Stimulated activated CD8-positive, alpha-beta memory T cell treated with anti-CD3 and anti-CD28 coated beads, Interleukin-2, amount 100 ng/mL, for 1 hour (primary cell): ENCODE measurements at places on chromosomes 6 and 20.

GRCh38 chr6:17202526-17202925 lies 78.6 kb upstream of the RBM24 start:
- DNase-seq, result no peak

GRCh38 chr6:102485480-102485879 lies 1092.0 kb downstream of the GRIK2 start:
- DNase-seq, result no peak

DNA sequence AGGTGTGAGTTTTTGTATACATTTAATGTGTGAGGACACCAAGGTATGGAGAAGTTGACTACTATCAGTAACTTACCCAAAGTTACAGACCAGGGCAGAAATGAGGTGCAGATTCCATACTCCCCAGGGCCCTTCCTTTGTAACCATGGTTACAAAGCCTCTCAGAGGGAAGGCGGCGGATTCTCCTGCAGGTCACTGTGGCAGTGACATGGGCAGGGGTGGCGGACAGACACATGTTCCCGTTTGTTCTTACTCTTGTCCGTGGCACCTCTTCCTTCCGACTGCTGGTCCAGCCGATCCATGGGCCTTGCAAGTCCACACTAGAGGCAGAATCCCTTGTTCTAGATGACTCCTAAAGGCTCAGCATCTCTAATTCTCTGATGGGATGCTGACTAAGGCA lies 43.0 kb downstream of the PDYN start:
- DNase-seq, result no peak

DNA sequence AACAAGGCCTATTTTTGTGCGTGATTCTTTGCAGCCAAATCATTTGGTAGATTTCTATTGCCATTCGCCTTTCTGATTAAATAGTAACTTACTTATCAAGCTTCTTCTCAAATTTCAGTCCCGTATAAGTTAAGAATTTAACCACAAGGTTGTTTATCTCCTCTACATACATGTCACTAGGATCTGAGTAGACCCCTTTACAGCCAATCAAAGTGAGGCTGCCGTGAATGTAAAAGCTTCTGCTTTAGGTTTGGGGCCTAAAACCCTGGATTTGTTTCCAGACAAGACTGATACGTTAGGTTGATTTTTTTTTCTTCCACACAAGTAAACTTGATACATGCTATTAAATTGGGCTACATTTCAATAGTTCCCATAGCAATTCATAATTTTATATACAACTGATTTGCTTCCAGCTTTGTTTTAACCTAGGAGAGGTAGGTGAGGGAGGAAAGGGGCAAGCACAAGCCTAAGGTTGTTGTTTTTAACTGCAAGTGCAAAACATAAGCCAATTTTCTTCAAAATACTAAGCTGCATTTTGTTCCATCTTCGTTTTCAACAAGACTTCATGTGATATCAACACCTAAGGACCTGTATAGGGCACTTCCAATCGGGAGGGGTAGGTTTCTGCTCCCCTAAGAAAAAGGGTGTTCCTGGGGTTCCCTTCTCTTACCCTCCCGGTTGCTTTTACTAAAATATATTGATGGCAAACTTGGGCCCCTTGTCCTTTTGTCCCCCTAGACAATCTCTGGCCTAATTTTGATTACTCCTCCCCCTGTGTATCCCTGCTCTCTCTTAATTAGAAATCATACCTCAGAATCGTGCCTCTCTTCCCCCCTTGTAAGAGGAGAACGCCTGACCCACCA lies 1.7 kb downstream of the RANBP9 start:
- DNase-seq, result no peak
